ENCODE measurements at places on chromosomes 1 and 21. TPM values are rescaled to one million over a fixed set of nuclear protein-coding genes. Genes with fewer than 3 reads are reported as not detected.

Gene SLC30A10
- total RNA-seq = not detected

Gene CAPN9
- under 0.01 TPM for total RNA-seq

Gene OR10X1
- not detected for total RNA-seq

Gene CD1D
- total RNA-seq = under 0.01 TPM

Gene OR6N1
- not detected for total RNA-seq

Gene AGO4
- 23.2 TPM for total RNA-seq

Gene CFAP57
- not detected for total RNA-seq

Gene KRTAP26-1
- not detected for total RNA-seq

Gene SMIM1
- total RNA-seq = not detected

Gene ZMYM4
- 50.4 TPM for total RNA-seq

Gene CACNA1S
- not detected for total RNA-seq
